ENCODE measurements at places on chromosomes 12 and 14.

DNA sequence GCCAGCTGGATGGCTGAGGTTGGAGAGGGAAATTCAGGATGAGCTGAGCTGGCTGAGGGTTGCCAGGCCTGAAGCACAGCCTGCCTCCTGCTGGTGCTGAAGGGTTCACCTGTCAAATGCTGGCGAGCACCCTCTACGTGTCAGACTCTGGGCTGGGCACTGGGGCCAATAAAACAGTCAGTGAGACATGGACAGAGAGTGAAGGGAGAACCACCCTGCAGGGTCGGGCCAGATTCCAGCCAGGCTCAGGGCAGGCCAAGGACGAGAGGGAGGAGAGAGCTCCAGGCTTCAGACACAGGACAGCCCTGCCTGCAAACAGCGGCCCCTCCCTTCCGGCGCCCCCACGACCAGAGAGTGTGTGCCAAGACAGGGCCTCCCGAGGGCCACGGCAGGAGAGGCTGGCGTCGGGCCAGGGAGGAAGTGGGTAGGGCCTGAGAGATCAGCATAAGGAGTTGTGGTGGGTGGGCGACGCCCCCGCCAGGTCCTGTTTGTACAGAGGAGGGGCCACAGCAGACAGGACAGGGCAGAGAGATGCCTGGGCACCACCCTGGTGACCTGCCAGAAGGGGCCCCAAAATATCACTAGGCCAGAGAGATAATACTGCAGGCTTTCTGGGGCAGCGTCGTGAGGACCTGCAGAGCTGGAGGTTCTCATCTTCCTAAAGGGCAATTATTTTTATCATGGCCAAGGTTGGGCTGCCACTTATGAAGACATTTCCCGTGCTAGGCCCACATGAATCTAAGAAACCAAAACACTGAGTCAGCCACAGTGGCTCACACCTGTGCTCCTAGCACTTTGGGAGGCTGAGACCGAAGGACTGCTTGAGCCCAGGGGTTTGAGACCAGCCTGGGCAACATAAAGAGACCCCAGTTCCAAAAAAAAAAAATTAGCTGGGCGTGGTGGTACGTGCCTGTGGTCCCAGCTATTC is 73.1 kb upstream of the GPR68 start:
- DNase-seq: peak; percentile 72

- no peak for DNase-seq
Measured at GRCh38 chr12:57609781-57610553, 1.3 kb upstream of the ARHGEF25 start.

GRCh38 chr14:35333797-35334743 is 41.9 kb downstream of the PSMA6 start:
- DNase-seq: no peak

DNA sequence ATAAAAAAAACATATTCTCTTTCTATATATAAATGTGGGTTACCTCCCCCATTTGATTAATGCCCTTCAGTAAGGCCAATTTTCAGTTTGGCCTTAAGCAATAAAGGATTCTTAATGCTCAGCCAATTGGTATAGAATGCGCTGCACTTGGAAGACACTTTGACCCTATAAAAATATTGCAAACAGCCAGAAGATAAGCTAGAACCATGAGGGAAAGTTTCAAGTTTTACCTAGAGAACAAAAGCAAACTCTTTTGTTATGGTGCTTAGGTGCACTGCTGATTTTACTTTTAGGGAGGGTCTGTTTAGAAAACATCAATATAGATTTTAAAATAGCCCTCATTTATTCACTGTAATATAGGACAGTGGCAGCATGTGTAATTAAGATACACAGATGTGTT is 251.6 kb upstream of the SLC16A7 start:
- no peak for DNase-seq

DNA sequence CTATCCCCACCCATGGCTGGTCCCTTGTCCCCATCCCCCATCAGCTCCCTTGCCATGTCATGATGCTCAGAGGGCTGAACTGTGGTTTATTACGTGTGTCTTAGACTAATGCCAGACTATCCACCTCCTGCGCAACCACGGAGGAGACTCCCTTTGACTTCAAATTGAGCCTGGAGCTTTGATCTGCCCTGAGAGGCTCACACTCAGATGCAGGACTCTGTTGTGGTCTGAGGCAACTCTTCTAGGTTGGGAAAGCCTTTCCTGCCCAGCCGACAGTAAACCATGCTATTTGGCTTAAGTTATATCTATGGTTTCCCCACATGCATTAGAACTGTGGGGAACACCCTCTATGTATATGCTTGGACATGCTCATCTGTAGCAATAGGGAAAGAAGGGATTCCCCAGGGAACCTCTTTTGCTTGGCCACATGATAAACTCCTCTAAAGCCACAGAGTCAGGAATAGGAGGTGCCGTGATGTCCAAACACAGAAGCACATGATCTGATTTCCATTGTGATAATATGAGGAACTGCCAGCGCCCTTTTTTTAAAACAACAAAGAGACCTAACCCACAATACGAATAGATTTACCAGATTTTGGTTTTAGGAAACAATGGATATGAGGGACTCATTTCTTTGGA is 11.1 kb upstream of the LGALS3 start:
- DNase-seq: no peak

- DNase-seq: no peak
Measured at GRCh38 chr12:23895792-23896218, 53.7 kb downstream of the SOX5 start.

- no peak for DNase-seq
Measured at GRCh38 chr12:106359646-106360399, 2.3 kb downstream of the POLR3B start.

- DNase-seq: no peak
Measured at GRCh38 chr14:100532154-100532861, 54.9 kb downstream of the BEGAIN start.

- no peak for DNase-seq
Measured at GRCh38 chr12:132711080-132711843, 620 bp downstream of the PGAM5 start.

DNA sequence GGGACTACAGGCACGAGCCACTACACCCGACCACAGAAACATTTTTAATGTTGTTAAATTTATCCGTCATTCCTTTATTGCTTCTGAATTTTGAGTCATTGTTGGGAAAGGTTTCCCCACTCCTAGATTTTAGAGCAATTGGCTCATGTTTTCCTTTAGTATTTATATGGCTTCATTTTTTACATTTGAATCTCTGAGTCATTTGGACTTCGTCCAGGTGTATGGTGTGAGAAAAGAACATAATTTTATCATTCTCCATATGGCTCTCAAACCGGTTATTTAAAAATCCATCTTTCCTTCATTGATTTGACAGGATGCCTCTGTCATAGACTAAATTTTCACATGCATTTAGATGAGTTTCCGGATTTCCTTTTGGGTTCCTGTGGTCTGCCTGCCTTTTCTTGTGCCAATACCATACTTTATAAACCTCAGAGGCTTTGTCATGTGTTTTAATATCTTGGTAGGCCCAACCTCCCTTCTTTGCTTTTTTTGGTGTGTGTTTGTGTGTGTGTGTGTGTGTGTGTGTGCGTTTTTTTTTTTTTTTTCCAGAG is 30.9 kb downstream of the LRTM2 start:
- peak; percentile 15 for DNase-seq

DNA sequence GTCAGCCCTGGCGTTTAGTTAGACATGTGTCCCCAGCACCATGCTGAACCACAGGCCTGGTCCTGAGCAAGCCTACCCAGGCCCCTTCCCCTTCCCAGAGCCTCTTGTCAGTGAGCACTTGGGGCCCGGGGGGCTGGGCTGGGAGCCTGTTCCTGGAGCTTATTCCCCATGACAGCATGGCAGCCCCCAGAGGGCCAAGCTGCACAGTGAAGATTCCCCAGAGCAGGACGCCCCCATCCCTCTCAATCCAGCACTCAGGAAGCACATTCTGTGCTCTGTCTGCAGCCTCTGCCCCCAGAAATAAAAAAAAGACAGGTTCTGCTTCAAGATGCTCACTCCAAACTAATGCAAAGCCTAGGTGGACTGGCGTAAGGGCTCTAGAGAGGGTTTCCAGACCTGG is 117.3 kb downstream of the LGMN start:
- DNase-seq: no peak

DNA sequence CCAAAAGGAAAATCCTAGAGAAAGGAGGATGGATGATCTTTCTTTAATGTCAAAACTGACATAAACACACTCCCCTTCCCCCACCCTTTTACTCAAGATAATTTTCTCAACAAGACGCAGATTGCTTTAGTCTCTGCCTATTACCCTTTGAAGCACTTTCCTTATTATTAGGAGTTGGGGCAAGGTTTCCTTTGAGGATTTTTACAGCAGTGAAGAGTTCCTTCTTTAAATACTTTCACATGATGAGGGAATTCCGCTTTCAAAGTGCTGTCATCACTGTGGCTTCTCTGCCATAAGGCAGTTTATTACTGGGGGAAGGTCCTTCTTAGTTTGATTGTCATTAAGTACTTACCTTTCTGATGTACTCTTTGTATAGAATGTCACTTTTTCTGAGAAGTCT is 172.1 kb downstream of the MSRB3 start:
- DNase-seq: no peak

Measured in ascending aorta (tissue), 2 donors.